NAMALWA (cell line): ENCODE measurements at places on chromosomes 7 and 10.
A peak's percentile ranks its signal among the peaks of the same experiment; 100 is the strongest.

DNA sequence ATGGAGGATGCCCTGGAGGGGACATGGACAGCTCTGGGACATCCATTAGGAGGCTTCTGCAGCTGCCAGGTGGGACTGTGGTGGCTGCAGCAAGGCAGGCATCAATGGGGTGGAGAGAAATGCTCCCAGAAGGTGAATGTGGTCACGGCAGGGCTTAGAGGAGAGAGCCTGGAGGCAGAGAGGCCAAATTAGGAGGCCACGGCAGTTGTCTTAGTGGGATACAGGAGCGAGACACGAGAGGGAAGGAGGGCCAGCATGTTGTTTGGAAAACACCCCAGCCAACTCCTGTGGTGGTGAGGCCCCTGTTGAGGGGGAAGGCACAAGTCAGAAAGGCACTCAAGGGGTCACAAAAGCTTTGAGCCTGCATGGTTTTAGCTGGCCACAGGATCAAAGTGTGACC lies 14.6 kb upstream of the ECHDC3 start:
- DNase-seq = no peak

DNA sequence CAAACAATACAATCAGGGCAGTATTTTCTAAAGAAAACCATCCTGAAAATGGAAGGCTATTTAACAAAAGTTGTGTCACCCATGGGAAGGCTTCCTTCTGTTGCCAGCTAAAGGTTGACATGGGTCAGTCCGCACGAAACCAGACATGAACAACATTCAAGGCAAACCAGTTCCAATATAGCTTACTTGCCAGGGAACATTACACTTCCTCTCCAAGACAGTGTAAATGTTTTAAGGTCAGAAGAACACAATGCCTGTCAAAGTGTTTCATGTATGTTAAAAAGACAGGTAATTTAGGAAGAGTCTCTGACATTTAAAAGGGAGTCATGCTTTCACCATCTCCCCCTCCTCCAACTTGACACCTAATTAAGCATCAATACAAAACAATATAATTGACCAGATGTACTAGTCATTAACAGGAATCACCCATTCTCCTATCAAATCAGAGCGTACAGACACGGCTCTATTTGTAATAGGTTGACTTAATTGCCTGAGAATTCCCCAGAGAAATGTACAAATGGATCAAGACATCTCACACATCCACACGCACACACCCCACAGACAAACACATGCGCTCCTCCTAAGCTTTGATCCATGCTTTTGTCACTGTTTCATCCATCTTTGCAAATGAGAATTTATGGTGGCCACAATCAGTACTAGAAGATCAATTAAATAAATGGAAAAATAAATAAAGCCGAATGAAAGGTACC lies 69.5 kb downstream of the CACNA2D1 start:
- no peak for DNase-seq

- no peak for DNase-seq
These were observed 193.0 kb upstream of the SHH start for GRCh38 chr7:156005202-156005691.

DNA sequence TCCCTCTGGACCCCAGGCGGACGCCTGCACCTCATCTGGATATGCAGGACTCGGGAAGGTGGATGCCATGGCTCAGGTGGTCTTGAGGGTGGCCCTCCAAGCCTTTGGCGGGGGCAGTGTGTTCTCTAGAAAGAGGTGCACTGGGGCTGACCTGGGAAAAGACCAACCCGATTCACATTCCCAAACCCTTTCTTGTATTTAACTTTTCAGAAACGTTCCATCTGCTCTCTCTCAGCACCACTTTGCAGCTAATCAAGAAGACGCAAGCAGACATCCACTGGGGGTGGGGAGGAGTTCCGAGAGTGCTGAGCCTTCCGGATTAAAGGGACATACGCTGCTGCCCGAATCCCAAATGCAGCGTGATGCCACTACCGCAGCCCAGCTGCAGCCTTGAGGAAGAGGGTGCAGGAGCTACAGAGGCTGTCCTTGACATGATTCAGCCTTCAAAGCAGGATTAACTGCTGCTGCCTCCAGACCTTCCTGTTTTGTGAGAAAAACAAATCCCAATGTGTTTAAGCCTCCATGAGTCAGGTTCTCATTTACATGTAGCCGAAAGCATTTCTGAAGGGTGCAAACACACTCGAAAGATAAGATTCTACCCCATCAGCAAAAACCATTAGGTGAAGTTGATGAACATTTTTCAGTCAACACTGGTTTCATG lies 39.9 kb downstream of the RBM17 start:
- DNase-seq = no peak

GRCh38 chr10:110744782-110745181 lies 100.6 kb downstream of the RBM20 start:
- no peak for DNase-seq

DNA sequence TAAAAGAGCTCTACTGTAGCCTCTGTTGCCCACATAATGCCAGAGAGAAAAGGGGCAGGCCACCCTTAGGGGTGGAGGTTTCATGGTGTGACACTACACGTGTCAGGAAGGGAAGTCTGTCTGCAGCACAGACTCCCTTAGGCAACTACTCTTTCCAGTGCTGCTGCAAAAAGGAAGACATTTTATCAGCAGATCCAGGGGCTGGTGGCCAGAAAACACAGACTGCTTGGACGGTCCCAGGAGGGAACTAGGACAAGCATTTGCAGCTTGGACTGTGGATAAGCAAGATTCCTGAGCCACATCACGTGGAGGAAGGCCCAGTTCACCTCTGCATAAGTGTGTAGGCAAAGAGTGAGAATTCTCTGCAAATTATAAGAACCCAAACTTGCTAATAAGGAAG lies 220.8 kb downstream of the FANK1 start:
- DNase-seq = no peak

- no peak for DNase-seq
These were observed 257.7 kb downstream of the SNX13 start for GRCh38 chr7:17682586-17682985.

DNA sequence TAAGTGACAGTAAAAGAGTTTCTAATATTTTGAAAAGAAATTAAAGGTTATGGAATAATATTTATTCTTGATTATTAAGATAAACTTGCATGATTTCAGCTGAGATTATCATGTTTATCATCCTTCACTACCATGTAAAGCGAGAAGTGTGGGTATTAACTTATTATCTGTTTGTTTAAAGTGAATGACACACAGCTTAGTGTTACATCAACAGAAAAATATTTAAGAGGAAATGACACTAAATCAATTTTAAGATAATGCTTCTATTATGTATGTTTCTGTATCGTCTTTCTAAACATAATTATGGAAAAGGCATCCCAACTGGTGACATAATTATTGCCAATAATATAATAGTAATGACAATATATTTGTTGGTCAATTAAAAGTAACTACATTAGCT lies 213.1 kb downstream of the PCDH15 start:
- no peak for DNase-seq

DNA sequence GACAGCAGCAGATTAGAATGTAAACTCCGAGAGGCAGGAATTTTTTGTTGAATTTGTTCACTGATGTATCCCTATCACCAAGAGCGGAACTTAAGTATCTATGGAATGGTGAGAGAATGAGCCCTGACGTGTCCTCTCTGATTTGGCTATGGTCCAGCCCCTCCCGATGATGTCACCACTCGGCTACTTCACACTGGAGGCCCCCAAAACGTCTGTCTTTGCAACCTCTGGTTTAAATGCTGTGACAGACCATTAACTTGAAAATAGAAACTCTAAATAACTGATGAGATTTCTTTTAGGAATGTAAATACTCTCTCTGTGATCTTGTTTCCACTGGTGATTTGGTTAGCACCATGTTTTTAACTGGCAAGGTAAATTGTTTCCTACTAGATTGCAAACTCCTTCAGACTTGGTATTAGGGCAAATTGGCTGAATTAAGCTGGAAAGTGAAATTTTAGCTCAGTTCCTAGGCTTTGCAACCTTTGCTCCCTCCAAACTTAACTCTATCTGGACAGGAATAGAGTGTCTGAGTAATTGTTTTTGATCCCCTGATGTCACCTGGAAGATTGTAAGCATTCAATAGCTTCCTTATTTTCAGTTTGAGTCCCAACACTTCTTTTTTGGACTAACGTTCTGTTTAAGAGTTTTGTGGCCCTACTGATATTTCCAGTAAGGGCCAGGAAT lies 19.1 kb downstream of the SLC16A12 start:
- DNase-seq = no peak

- DNase-seq = no peak
These were observed 25.9 kb downstream of the DGKI start for GRCh38 chr7:137820677-137821420.

DNA sequence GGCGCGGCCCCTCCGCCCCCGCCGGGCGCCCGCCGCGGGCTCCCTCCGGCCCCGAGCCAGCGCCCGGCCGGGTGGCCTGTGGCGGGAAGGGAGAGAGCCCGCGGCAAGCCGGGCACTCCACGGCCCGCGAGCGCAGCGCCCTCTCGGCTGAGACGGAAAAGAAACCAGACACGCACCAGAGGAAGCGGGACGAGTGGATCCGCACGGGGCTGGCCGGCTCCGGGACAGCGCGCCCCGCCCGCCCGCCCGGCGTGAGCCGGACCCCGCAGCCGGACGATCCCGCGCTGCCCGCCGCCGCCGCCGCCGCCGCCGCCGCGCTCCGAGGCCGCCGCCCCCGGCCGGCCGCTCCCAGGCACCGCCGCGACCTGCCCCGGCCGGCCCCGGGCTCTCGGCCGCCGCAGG lies 300 bp downstream of the ARHGAP21 start:
- DNase-seq = peak; percentile 21

- DNase-seq = no peak
These were observed 49.1 kb downstream of the SRPK2 start for GRCh38 chr7:105339404-105340323.

DNA sequence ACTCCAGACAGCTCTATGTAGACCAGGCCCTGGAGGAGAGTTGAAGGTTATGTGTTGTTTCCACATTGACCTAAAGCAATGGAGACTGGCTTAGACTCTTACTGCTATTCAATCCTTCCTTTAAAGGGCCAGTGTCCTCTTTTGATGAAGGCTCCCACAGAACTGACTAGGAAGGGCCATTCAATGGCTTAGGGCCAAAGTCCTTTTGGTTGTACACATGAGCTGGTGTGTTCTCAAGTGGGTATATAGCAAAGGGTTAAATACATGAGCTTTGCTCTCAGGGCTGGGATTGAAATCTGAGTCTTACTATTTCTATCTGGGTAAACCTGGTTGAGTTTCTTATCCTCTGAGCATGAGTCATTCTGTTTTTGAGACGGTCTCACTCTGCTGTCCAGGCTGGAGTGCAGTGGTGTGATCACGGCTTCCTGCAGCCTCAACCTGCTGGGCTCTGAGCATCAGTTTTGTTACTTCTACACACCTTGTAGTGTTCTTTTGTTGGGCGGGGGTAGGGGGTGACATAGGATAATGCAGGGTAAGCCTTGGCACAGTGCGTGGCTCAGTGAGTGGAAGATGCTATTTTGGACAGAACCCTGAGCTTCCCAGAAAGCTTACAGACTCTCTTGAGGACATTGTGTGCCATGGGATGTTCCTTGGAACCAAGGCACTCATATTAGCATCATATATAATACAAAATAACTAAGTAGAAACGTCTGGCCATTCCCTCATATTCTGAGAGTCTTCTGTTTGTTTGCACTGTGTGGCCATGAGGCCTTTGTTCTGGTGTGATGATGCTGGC lies 90.1 kb downstream of the ABCC2 start:
- DNase-seq = no peak

GRCh38 chr7:132359743-132360142 lies 216.5 kb downstream of the PLXNA4 start:
- no peak for DNase-seq

DNA sequence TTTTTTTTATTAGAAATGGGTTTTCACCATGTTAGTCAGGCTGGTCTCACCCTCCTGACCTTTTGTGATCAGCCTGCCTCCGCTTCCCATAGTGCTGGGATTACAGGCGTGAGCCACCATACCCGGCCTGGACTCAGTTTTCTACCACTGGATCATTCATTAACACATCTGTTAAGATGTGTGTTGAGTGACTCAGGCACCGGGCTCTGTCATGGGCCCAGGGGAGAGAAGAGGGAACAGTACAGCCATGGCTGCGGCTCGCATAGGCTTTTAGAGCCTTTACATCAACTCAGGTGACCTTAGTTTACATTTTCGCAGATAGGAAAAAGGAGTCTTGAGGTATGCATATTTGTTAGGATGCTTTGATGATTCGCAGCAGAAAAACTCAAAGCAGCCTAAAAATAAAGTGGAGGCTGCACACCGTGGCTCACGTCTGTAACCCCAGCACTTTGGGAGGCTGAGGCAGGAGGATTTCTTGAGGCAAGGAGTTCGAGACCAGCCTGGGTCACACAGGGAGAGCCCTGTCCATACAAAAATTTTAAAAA lies 3.1 kb upstream of the ARPC1B start:
- no peak for DNase-seq

GRCh38 chr7:1937252-1937605 lies 267.2 kb downstream of the ELFN1 start:
- DNase-seq = no peak

DNA sequence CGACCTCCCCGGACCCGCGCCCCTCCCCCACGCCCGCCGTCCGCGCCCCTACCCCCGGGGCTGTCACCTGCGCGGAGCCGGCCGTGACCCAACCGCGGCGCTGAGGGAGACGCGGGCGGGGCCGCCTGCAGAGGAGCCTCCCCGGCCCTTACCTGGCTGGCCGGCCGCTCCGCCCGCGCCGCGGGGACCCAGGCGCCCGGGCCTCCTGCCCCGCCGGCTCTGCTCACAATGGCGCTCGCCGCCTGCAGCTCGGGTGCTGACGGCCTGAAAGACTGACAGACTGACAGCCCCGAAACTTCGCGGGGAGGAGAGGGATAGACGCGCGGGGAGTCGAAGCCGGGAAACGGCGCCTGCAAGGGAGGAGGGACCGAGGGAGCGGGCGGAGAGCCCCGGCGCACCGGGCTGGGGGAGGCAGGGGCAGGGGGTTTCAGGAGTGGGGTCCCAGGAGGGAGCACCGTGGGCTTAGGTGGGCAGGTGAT lies 393 bp downstream of the ZNF467 start:
- no peak for DNase-seq

DNA sequence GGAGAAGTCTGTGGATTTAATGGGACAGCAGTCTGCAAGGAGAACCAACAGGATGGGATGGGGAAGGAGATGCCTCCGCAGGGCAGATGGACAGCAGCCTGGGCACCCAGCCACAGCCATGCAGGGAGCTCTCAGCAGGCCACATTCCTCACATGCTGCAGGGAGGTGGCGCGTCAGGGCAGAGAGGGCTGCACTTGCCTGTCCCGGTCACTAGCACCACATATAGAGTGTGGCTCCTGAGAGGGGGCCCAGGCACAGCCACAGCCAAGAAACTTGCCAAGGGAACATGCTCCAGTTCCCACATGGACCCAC lies 86.8 kb upstream of the ZMIZ1 start:
- no peak for DNase-seq

DNA sequence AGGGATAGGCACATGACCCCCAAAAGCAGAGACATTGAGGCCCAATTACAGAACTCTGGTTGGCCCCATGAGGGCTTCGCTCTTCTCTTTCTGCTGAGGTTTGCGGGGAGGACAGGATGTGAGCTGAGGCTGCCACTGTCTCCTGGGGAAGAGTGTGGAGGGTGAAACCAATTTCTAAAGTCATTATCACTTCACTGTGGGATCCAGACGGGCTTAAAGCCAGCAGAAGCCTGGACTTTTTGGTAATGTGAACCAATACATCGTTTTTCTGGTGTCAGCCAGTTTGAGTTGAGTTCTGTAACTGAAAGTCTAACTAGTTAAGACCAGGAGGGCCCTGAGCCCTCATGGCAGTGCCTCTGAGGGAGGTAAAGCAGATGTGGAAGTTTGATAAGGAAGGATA lies 163.0 kb downstream of the MYOF start:
- no peak for DNase-seq
